ENCODE measurements at places on chromosomes 13 and 19. TPM values are rescaled to one million over a fixed set of nuclear protein-coding genes. Genes with fewer than 3 reads are reported as not detected.

CEBPA gene
- total RNA-seq, result 0.33 TPM

VAV1 gene
- under 0.01 TPM for total RNA-seq

AP1M2 gene
- total RNA-seq, result under 0.01 TPM

GARIN5B gene
- total RNA-seq, result not detected

NLRP4 gene
- not detected for total RNA-seq

BLOC1S3 gene
- 3.3 TPM for total RNA-seq

JAK3 gene
- 0.95 TPM for total RNA-seq

NXNL1 gene
- not detected for total RNA-seq

ZBTB32 gene
- total RNA-seq, result not detected

KIR2DL4 gene
- total RNA-seq, result not detected

ZNF492 gene
- 0.34 TPM for total RNA-seq

ZNF558 gene
- 4.1 TPM for total RNA-seq

C19orf73 gene
- total RNA-seq, result 0.43 TPM

OR7A5 gene
- total RNA-seq, result not detected

SIN3B gene
- total RNA-seq, result 25.7 TPM

SWSAP1 gene
- total RNA-seq, result 1.1 TPM

RFXAP gene
- total RNA-seq, result 1.0 TPM

ZNF667 gene
- total RNA-seq, result 2.1 TPM

GAPDHS gene
- not detected for total RNA-seq

ADPRHL1 gene
- total RNA-seq, result 0.34 TPM

EFNA2 gene
- not detected for total RNA-seq
